ENCODE measurements at places on chromosomes 5 and 9.

GRCh38 chr5:139660923-139661814, 13.0 kb downstream of the CXXC5 start:
- DNase-seq = no peak

GRCh38 chr9:92446536-92446935, 22.3 kb upstream of the OMD start:
- DNase-seq = no peak

DNA sequence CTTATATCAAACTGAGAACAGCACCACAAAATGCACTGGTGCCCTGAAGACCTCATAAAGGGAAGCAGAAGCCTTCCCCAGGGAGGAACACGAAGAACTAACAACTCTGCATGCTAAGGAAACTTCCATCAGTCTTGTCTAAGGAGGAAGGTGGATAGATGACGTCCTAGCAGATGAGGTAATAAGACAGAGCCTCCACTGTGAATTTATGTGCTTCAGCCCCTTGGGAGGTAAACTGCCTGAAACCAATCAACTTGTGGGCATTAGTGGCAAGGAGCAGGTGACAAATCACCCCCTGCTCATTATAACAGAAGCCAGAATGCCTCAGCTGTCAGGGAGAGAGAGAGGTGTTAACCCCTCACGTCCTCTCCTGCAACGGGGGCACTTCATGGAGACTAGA, 48.9 kb upstream of the SPIN1 start:
- DNase-seq = no peak

- no peak for DNase-seq
Observed at GRCh38 chr5:11452852-11453251, 451.4 kb downstream of the CTNND2 start.

- no peak for DNase-seq
Observed at GRCh38 chr9:129698254-129698757, 32.9 kb downstream of the PRRX2 start.

DNA sequence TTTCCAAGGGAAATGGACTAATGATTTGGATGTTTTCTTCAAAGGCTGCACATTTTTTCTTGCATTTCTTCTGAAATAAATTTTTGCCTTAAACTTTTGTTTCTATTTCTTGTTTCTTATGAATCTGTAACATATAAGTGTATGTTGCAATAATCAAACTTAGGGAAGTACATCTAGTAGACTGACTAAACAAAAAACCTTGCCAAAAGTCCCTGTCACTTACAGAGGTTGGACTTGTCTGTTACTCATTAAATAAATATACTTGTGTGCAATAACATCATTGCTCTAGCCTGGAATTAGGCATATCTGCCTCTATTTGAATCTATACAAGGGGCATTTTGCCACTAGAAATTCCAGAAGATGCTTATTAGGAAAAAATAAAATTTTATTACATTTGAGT, 56.6 kb downstream of the C6 start:
- no peak for DNase-seq

DNA sequence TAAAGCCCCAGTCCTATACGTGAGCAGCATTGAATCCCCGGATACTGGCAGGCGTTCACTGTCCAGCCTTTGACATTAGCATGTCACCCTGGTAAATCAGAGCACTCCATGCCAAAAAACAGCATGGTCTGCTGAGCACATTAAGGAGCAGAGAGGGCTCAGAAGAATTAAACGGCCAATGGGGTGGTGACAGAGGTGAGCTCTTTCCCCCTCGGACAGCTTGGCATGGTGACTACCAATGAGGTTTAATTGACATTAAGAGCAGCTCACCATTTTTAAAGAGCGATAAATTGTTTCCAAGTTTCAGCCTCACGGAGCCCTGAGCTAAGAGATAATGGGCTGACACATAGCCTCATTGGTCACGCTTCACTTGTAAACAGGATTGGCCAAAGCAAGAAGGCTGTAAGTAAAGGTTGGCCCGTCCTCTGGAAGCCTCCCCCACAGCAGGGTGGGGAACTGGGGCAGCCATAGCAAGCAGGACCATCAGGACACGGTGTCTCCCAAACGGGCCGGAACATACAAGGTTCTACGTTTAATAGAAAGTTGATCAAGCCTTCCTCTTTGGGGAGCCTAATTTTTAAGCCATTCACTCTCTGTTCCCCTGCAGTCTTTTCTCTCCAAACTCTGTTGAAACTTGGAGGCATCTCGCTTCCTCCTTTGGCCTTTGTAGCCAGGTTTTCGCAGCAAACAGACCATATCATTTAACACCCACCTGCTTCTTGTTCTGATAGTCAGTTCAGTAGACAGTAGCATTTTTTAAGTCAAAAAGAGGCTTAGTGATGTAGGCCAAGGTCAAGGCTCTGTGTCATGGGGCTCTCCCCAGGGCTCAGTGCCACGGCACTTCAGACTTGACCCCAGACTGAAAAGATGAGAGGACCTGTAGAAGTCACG, 25.9 kb downstream of the QRFP start:
- no peak for DNase-seq

All from stimulated activated CD8-positive, alpha-beta memory T cell treated with anti-CD3 and anti-CD28 coated beads, Interleukin-12 subunit alpha, Interleukin-12 subunit beta, amount 100 ng/mL, for 1 hour (primary cell).